ENCODE measurements at places on chromosomes 5 and 9. TPM values are rescaled to one million over a fixed set of nuclear protein-coding genes. Genes with fewer than 3 reads are reported as not detected.

FAM221B gene
- not detected for total RNA-seq

PCDHGA6 gene
- total RNA-seq = 2.5 TPM

ADAMTSL2 gene
- total RNA-seq = 4.0 TPM

SEMA6A gene
- total RNA-seq = 7.6 TPM

GRM6 gene
- total RNA-seq = not detected

ACER2 gene
- 1.4 TPM for total RNA-seq
